ENCODE measurements at places on chromosomes 13 and 19.

- DNase-seq = no peak
Observed at GRCh38 chr19:5891938-5892771, 11.4 kb downstream of the NDUFA11 start.

- DNase-seq = no peak
Observed at GRCh38 chr13:50989476-50989875, 79.9 kb downstream of the RNASEH2B start.

GRCh38 chr19:45901912-45902650, at the start of gene MYPOP:
Gene MYPOP (minus strand): TSS chr19:45902613. CDS start chr19:45901773, 840 bp downstream.
- no peak for DNase-seq

DNA sequence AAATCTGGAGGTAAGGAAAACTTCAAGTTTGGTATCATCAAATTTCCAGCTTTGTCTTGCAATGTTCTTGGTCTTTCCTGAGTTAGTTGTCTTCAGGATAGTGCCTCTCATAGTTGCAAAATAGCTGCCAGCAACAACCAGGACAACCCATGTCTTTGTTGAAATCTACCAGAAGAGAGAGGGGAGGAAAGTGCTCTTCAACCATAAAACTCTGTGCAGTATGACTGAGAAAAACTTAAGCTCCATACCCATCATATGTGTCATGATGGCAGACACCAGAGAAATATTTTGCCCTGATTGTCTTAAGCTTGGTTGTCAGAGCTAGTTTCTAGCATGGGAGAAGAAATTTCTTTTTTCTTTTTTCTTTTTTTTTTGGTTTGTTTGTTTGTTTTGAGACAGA, 103.3 kb downstream of the SPRY2 start:
- DNase-seq = no peak

DNA sequence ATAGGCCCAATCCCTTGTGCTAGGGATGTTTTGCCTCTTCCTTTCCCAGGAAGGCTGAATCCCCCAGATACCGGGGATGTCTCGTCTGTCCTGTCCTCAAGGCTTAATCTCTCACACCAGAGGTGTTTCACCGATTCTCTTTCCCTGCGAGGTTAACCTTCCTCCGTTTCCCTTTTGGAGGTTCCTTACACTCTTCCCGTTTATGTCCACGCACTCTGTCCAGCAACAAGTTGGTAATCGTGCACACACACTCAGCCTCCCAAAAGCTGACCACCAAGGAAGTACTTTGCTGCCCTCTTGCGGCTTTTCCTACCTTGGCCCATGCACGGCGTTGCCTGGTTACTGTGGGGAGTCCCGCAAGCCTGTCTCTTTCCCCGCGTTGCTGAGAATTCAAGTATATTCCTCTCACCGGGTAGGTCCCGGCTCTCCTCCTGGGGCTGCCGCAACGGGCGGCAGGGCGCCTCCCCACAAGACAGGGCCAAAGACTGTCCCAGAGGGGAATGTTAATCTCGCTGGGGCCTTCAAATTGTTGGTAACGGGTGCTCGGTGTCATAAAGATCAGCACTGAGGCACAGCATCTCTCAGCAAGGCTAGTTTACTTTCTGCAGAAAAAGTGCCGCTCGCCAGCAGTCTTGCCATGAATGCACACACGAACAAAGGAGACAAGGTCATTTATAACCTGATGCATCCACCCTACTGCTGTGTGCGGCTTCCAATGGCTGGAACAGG, 36.7 kb upstream of the CD177 start:
- DNase-seq = no peak

DNA sequence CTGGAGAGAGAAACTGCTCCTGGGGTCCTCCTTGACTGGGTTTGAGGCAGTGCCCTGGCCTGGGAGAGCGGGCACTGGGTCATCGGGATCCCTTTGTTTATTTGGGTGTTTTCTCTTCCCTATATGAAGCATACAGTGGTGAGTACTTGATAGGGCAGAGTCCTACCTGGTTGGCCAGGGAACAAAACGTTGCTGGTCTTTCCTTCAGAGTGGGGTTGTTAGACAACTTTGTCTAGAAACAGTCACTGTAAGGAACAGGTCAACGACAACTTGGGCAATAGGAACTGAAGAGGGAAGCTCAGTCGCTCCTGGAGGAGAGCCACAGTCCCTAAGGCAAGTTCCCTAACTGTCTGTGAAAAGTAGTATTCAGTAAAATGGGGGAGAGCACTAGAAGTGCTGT, 550 bp upstream of the OLFM4 start:
- DNase-seq = no peak

- no peak for DNase-seq
Observed at GRCh38 chr13:46799139-46799538, 2.2 kb upstream of the ESD start.

DNA sequence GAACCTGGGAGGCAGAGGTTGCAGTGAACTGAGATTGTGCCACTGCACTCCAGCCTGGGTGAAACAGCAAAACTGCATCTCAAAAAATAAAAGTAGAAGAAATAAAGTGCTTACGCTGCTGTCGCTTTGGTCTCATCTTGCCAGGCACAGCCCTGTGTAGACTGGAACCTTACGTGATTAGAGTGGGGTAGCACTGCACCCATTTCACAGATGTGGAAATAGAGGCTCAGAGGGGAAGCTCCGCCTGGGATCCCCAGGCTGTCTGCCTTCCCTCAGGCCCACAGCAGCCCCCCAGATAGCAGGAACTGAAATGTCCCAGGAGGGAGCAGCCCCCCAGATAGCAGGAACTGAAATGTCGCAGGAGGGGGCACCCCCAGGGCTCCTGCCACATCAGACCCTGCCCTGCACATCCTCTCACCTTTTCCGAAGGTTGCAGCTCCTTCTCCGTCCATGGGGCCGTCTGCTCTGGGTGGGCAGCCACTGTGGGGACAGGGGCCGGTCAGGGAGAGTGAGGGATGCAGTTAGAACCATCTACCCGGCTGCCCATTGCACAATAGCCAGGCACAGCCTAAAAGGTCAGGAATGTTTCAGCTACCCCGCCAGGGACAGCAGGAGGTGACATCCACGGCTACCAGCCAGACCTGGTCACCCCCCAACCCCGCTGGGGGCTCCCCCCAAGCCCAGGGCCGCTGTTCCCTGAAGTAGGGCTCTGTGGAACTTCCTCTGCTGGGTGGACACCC, 1.9 kb downstream of the PLIN4 start:
- DNase-seq = no peak

GRCh38 chr13:40492511-40492910, 173.9 kb downstream of the FOXO1 start:
- DNase-seq = no peak

DNA sequence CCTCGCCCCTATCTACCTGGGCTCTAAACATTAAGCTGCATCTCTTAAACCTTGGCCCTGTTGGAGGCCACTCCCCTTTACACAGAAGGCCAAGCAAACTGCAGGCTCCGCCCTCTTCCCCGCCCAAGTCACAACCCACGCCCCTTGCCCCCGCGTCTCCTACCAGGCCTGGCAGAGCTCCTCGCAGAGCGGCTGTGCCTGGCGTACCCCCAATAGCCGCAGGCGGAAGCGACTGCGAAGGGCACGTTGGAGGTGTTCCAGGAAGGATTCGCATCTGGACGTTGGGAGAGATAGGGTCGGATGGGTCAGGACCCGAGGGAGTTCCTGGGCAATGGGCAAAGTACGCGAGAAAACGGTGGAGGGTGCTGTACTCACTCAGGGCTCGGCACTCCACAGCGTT, 5.9 kb downstream of the RTBDN start:
- DNase-seq = no peak

DNA sequence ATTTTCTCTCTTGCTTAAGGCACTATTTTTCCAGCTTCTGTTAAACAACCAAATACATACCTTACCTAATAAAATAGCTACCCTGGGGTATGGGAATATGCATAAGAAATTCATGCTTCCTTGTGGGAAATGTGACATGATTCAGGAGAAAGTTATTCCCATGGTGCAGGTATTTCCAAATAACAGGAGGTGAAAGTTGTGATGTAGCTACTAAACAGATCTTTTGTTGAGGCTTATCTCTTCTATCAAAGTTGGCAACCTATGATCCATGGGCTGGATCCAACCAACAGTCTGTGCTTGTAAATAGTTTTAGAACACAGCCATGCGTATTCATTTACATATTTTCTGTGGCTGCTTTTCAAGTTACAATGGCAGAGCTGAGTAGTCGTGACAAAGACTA, 177.8 kb upstream of the NBEA start:
- no peak for DNase-seq

GRCh38 chr13:100051070-100051469, 37.8 kb upstream of the PCCA start:
- no peak for DNase-seq

DNA sequence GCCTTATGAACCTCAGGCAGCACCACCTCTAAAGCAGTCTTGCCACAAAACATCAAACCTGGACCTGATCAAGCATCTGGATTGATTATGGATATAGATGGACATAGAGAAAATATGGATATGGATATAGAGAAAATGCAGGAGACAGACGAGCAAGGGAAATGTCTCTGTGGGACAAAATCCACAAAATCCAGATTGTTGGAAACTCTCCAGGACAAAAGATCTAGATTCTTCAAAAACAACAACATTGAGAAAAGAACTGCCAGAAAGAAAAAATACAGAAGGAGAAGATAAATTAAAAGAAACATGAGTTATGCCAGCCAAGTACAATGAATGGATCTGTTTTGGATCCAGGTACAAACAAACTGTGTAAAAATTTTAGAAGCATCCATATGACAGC, 1176.5 kb downstream of the UQCRFS1 start:
- no peak for DNase-seq

DNA sequence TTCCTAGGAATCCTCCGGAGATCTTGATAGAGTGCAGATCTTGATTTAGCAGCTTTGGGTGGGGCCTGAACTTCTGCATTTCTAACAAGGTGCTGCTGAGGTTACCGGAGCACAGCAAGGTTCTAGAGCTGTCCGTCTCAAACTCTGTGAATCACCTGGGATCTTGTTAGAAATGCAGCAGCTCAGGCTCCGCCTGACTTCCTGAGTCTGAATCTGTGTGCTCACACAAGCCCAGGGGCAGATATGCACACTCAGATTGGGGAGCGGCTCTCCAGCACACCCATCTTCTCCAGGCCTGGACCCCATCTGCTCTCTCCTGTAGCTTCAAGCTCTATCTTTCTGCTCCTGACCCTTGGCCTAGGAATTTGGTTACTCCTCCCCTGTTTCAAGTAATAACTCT, 3.5 kb upstream of the TEX26 start:
- DNase-seq = no peak

DNA sequence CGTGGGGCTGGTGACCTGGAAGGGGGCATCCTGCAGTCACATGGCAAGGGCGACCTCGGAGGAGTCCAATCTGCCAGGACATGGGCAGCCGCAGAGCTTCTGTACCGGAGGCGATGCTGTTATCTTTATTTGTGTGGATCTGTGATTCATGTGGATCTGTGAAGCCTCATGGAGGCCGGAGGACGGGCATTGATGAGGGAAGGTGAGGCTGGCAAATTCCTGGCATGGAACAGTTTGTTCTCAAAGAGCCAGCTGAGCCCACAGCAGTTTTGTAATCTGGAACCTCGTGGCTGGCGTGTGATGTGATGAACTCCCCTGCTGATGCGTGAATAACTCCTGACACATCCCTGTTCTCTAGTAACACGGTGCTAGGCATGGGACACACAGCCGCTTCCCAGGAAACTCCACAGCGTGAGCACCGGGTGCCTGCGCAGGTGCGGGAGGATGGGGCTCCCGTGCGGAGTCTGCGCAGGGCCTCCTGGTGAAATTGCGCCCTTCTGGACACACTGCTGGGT, 40.4 kb downstream of the ATP11A start:
- DNase-seq = no peak

- DNase-seq = no peak
Observed at GRCh38 chr19:5001615-5002014, 32.7 kb downstream of the KDM4B start.

- DNase-seq = no peak
Observed at GRCh38 chr13:26221399-26221720, 754 bp downstream of the RNF6 start.

DNA sequence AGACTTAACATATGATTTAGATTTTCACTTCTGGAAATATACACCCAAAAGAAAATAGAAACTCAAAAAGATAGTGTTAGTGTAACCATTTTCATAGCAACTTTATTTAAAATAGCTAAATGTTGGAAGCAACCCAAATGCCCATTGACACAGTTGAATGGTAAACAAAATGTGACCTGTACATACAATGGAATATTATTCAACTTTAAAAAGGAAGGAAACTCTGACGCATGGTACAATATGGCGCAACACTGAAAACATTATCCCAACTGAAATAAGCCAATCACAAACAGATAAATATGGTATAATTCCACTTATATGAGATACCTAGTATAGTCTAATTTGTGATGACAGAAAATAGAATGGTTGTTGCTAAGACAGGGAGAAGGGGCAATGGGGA, 1456.1 kb upstream of the MIR17HG start:
- no peak for DNase-seq

DNA sequence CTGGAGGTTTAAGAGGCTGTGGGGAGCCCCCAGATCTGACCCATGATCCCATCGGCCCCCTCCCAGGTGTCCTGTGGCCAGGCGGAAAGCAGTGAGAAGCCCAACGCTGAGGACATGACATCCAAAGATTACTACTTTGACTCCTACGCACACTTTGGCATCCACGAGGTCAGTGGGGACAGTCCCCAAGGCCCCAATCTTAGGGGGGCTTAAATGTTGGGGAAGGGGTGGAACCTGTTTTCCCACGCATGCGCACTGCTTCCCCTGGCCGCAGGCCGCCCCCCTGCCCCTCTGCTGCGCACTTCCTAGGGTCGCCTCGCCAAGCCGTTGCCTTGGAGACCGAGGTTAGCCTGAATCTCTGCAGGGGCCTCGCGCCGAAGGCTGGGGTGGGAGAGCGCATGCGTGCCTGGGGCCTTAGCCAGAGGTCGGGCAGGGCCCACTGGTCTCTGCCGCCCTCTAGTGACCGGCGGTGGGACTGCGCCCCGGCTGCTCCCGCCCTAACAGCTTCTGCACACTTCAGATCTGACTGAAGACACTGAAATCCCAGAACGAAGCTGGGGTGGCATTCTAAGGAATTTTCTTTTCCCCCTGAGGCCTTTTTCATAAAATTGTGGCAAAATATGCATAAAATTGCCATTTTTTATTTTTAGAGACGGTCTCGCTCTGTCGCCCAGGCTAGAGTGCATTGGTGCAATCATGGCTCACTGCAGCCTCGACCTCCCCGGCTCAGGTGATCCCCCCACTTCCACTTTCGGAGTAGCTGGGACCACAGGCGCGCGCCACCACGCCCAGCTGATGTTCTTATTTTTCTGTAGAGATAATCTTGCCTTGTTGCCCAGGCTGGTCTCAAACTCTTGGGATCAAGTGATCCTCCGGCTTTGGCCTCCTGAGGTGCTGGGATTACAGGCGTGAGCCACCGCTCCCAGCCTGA, 3.6 kb downstream of the PRMT1 start:
- DNase-seq = no peak

GRCh38 chr13:50377726-50378270, 362.6 kb downstream of the KCNRG start:
- no peak for DNase-seq

GRCh38 chr13:42950181-42950580, 41.9 kb downstream of the EPSTI1 start:
- no peak for DNase-seq

GRCh38 chr13:113148940-113149503, 9.4 kb upstream of the PROZ start:
- DNase-seq = no peak

- DNase-seq = no peak
Observed at GRCh38 chr13:90565985-90566713, 781.3 kb upstream of the MIR17HG start.

Data from retinal pigment epithelial cell (primary cell).